B cell (primary cell): ENCODE measurements at places on chromosomes 1 and 21. TPM values are rescaled to one million over a fixed set of nuclear protein-coding genes. Genes with fewer than 3 reads are reported as not detected.

GRCh38 chr1:206125346-206125745 is 8.2 kb upstream of the AVPR1B start:
- no peak for DNase-seq

GRCh38 chr1:69846267-69846666 is 278.5 kb downstream of the LRRC7 start:
- no peak for DNase-seq

DNA sequence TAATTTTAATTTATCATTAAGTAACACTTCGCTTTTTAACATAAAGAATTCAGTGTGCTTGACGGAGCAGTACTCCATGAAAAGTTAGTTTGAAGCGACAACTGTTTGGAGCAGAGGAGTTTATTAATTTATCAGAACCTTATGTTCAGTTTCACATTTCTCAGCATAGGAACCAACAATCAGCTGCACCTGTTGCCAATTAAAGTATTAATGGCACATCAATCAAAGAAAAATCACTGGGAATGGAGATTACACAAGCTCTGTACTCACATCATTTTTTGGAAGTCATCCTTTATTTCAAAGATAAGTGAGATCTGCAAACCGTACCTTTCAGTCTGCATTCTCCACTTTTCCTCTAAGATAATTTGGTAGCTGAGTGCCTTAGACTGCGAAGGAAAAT is 344.6 kb downstream of the LMO4 start:
- DNase-seq: no peak

RAP1GAP gene
- 0.07 and 0.32 TPM in 2 replicates for total RNA-seq

- DNase-seq: no peak
Observed at GRCh38 chr1:154456631-154457030, 45.4 kb upstream of the TDRD10 start.

DRAXIN gene
- total RNA-seq: 0.30 and 0.41 TPM in 2 replicates

- DNase-seq: no peak
Observed at GRCh38 chr1:15214527-15214926, 32.5 kb upstream of the FHAD1 start.

GNG12 gene
- total RNA-seq: not detected in 2 replicates

DNA sequence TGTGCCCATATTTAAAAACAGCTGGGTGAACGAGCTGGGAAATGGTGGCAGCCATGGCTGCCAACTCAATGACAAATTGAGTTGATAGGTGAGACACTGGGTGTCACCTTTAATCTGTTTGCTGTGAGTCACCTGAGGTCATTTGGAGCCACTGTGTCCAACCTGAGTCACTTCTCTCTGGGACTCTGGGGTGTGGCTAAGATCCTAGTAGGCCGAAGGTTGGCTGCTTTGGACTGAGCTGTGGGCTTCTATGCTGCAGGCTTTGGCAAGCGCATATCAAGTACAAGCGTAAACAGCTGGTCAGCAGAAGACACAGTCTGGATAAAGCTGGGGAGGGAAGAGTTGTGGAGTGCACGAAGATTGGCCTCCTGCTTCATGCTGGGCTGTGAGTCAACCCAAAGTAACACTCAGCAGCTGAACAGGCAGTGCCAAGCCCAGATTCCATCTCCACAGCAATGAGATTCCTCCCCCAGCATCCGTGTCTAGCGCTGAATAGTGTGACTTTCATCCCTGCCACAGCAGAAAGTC is 24.0 kb downstream of the TEX35 start:
- no peak for DNase-seq

- no peak for DNase-seq
Observed at GRCh38 chr1:59682396-59683080, 132.2 kb upstream of the HOOK1 start.

DNA sequence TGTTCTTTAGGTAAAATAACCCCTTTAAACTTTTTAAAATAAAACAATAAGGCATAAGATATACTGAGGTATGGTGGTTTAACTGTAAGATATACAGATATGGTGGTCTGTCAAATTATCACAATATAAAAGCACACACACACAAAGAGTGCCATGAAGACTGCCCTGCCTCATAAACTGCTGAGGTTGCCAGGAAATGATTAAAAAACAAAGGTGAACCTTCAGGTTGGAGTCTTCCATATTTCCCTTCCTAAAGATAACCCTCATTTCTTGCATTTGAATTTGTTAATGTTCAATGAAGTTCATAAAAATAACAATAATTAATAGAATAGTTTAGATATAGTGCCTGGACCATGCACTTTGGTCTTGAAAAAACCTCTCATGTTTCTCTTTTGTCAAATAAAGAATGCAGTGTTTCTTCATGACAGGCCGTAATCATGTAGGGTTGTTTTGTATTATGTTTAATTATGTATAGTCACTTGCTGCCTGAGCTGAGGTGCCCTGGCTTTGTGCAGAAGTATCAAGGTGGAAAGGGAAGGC is 123.6 kb upstream of the B3GALT2 start:
- DNase-seq: no peak
